ENCODE measurements at places on chromosomes 11 and 22. TPM values are rescaled to one million over a fixed set of nuclear protein-coding genes. Genes with fewer than 3 reads are reported as not detected.

DNA sequence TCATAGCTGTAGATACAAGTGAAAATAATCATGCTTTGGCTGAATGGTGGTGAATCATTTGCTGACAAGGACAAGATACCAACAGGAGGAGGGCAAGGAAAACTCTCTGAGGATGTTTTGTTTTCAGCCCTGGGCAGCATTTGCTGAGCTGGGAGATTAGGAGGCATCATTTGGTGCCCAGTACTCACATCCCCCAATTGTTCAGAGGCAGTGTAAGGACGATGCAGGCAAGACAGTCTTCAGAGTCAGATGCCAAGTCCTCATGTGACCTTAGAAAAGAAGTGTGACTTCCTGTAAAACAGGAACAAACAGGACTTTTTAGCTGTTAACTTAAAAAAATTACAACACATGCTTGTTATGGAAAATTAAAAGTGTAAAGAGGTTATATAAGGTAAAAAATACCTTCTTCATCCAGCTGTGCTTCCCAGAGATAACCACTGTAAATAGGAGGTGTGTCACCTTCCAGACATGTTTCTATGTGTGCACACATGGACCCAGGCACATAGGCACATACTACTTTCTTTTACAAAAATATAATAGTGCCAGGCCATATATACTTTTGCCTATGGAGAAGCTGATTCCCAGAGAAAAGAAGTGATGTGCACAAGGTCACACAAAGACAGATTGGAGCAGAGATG lies 18.0 kb downstream of the CNTF start:
- DNase-seq = no peak

DNA sequence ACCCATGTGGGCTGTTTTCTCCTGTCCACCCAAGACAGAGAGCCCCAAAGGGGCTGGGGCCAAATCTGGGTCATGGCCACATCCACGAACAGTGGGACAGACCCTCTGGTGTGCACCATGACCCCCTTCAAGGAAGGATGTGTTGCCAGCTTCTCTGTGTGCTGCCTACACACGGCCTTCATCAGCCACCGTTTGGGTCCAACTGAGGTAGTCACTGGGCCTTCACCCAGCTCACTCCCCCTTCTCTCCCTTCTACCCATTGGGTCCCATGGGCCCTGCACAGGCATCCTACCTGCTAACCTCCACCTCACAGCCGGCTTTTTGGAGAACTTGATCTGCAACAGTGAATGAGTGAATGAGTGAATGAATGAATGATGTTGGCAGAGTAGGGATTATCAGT lies 1484.9 kb downstream of the BRD1 start:
- DNase-seq = no peak

DNA sequence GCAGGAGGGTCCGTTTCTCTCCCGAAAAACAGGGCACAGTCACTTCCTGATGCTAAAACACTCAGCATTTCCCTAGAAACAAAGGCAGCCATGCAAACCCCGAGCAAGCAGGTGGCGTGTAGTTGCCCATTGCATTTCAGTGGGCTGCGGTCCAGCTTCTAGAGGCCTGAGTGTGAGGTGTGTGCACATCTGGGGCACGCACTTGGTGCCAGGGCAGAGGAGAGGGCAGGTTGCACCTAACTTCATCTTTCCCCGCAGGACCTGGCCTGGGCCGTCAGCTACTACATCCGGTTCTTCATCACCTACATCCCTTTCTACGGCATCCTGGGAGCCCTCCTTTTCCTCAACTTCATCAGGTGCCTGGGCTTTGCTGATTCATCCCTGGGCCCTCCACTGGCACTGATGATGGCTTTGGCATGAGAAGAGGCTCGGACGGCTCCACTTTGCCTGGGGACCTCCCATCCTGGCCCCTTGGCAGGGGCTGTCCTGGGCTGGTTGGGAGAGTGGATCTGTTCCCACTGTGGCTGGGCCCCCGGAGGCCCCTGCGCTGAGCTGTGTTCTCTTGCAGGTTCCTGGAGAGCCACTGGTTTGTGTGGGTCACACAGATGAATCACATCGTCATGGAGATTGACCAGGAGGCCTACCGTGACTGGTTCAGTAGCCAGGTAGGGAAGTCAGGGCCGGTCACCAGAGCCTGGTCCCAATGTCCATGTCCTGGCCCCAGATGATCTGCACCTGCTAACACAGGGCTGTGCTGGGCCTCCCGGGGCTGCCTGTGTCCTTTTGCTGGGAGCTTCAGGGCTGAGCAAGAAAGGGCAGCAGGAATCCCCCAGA lies 28.4 kb downstream of the FADS3 start:
- peak; percentile 38 for DNase-seq

DNA sequence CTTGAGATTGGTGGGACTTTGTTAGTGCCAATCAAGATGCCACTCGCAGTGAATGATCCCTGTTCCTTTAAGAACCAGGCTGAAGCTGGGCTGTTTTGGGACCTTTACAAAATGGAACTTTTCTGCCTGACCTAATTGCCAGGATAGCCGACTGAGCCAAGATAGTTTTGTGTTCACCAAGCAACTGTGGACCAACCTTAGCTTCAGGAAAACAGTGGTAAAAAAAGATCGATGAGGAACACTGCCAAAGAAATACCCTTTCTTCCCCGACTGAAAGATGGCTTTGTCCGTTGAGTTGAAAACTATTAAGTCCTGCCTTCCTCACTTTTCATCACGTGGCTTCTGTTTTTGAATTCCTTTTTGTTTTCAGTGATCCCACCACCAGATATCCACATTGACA lies 157.9 kb upstream of the SORL1-AS1 start:
- DNase-seq = no peak

DNA sequence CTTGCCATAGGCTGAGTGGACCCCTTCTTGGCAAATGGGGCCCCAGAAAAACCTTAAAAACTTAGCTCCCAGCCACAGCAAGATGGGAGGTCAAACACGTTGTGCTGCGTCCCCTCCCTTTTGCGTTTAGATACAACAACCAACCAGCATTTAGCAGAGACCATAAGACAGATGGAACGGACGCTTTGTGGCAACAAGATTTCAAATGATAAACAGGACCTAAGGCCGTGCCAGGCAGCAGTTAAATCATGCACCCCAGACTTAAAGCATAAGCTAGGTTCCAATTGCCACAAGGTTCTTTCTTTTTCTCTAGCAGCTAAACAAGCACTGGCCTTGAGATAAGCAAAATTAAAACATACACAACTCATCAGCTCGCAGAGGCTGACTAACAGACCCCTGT lies 39.4 kb upstream of the NTM start:
- no peak for DNase-seq

KCNQ1OT1 gene
- 0.78 TPM for total RNA-seq

NCAM1 gene
- total RNA-seq = 224 TPM

MAML2 gene
- total RNA-seq = 8.4 TPM

LMO1 gene
- not detected for total RNA-seq

RIC3 gene
- 12.8 TPM for total RNA-seq

DNA sequence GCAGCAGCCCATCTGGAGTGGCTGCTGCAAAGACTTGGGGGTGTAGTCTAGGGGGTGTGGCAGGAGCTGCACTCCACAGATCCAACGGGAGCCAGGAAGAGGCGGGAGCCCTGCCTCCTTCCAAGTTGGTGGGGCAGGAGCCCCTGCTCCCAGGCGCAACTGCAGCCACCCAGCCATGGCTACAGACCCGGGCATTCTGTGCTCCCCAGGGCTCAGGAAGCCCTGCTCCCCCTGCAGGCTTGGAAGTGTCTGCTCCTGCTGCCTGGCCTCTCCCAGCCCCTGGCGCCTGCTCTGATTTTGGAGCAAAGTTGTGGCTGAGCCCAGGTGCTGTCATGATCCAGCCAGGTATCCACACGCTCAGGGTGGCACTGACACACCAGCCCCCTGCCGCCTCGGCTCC lies 58.5 kb downstream of the CCDC34 start:
- no peak for DNase-seq

LIF gene
- 0.09 TPM for total RNA-seq

DNA sequence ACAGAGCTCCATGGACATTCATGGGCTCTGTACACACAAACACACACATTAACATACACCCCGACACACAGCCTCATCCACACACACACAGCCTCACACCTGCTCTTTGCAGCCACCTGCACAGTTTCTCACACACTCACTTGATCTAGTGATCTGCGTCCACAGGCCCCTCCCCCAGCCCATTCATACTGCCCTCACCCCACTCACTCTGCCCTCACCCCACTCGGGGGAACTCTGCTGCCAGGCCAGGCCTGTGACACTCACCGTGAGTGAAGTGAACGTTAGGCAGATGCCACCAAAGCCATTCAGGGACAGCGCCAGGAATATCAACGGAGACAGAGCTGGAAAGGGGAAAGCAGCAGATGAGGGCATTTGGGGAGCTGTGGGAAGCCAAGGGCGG lies 15.0 kb downstream of the SLC43A1 start:
- DNase-seq = peak; percentile 70

SBF2 gene
- total RNA-seq = 24.4 TPM

GRCh38 chr11:69530278-69531070 lies 49.0 kb downstream of the LINC01488 start:
- no peak for DNase-seq

PDGFB gene
- total RNA-seq = 12.2 TPM
